ENCODE measurements at places on chromosomes 7 and 10. TPM values are rescaled to one million over a fixed set of nuclear protein-coding genes. Genes with fewer than 3 reads are reported as not detected.

GRCh38 chr10:58585435-58585834 lies 72.8 kb downstream of the BICC1 start:
- ATAC-seq = no peak

DNA sequence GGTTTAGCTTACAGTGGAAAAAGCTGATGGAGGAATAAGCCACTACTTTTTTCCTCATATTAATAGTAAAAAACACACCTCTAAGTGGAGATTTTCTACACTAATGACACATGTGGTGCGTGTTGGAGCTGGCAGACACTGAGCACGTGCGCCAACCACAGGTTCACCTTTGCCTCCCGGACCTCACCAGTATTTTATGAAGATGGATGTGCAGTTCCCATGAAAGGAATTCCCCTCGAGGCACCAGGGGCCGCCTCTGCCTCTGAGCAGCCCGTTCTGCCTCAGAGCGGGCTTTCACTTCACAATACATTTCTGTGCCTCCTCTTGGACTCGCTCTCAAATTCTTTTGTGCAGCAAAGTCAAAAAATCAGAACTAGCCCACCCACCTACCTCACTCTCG lies 477.5 kb upstream of the ADARB2 start:
- ATAC-seq = peak; percentile 50

Gene FRMD4A
- total RNA-seq = 32.6 TPM

Gene TMEM225B
- 2.7 TPM for total RNA-seq

GRCh38 chr7:88307823-88308222 lies 1.1 kb upstream of the STEAP4 start:
- no peak for ATAC-seq
